ENCODE measurements at places on chromosomes 2 and 18.

DNA sequence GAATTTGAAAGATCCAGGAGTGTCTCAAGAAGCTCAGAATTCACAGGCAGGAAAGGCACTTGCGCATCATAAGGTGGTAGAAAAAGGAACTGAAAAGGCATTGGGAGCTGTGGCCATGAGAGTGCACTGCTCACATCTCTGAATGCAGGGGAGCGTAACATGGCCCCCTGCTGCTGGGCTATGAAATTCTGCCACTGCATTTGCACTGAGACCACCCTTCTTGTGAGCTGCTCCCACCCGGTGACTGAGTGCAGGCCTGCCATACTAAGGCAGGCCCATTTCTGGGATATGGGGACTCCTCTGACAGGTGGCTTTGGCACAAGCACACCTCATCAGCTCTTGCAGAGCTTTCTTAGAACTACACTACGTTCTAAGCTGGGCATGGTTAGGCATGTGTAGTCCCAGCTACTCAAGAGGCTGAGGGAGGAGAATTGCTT lies 25.3 kb upstream of the STARD7 start:
- peak; percentile 37 for DNase-seq

DNA sequence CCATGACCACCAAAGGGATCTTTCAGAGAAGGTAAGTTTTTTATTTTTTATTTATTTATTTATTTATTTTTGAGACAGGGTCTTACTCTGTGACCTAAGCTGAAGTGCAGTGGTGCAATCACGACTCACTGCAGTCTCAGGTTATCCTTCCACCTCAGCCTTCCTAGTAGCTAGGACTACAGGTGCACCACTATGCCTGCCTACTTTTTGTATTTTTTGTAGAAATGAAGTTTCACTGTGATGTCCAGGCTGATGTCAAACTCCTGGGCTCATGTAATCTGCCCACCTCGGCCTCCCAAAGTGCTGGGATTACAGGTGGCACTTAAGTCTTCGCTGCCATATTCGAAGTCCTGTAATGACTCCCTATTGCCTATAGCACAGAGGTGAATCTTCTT lies 342.5 kb downstream of the CYRIA start:
- DNase-seq: no peak

DNA sequence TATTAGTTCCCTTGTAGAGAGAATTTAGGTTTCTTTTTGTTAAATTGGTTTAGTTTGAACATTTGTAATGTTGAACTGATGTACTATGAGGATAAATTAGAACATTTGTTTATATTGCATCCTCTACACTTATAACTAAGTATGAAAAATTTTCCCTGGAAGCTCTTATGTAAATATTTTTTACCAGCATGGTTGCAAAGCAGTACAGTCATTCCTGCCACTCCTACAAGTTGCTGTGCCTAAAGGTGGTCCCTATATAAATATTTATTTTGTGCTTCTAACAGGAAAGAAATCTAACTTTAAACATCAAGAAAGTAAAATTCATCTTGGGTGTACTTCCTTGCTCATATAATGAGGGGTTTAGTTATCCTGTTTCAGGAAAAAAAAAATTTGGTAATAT lies 14.2 kb downstream of the TWSG1 start:
- no peak for DNase-seq

DNA sequence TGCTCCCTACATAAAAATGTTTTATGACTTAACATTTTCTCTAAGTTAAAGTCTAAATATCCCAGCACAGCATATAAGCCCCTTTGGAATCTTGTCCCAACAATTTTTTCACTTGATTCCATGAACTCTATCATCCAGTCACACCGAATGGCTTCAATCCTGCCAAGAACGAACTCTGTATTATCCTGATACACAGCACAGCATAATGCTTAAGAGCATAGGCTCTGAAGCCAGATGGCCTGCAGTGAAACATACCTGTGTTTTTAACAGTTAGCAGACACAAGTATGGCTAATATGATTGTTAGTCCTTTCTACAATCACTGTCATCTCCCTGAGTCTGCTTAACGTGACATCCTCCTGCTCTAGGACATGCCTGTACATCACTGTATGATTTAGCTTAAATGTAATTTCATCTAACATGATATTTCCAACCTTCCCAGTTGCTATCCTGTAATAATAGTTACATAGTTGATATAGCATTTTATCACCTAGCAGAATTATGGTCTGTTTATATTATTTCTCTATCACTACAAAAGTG lies 669.5 kb downstream of the ERBB4 start:
- DNase-seq: no peak

DNA sequence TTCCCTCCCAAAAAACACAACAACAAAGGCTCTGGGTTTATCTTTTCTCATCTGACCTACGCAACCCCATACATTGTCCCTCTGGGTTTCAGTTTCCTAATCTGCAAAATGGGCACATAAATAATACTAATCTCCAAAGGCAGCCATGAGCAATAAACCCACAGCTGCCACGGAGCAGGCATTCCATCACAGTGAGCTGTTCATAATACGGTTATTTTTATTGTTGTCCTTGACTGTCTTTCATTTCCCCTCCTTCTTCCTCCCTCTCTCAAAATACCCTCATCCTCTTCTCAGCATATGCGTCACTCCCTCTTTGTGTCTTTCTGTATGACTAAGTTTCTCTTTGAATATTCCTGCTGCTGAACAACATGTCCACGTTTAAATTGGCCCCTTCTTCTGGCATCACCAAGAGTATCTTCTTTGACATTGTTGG lies 129.8 kb upstream of the CAB39 start:
- DNase-seq: no peak

GRCh38 chr2:40113997-40114396 lies 334.9 kb upstream of the THUMPD2 start:
- DNase-seq: no peak

- DNase-seq: no peak
These were observed 108.2 kb upstream of the KLHL14 start for GRCh38 chr18:32881009-32881408.

DNA sequence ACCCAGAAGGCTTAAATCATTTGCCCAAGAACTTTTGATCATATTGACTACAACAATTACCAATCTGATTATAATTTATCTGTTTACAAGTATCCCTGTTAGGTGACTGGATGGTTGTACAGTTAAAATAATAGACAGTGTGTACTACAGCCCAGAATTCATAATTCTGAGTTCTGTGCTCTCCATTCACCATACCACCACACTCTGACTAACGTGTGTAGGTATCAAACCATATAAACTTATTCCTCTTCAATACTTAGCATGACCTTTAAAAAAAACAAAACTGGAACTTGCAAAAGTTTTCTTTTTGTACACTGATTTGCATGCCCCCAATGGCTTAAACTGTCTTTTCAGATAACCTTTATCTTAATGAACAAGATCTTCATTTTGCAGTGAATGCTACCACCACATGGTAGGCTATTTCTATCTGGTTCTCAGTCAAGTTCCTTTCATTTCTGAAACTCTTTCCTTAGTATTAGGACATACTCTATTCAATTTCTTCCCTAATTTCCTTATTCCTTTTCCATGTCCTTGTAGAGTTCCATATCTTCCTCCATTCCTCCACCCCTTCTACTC lies 50.9 kb downstream of the SOS1 start:
- DNase-seq: no peak

DNA sequence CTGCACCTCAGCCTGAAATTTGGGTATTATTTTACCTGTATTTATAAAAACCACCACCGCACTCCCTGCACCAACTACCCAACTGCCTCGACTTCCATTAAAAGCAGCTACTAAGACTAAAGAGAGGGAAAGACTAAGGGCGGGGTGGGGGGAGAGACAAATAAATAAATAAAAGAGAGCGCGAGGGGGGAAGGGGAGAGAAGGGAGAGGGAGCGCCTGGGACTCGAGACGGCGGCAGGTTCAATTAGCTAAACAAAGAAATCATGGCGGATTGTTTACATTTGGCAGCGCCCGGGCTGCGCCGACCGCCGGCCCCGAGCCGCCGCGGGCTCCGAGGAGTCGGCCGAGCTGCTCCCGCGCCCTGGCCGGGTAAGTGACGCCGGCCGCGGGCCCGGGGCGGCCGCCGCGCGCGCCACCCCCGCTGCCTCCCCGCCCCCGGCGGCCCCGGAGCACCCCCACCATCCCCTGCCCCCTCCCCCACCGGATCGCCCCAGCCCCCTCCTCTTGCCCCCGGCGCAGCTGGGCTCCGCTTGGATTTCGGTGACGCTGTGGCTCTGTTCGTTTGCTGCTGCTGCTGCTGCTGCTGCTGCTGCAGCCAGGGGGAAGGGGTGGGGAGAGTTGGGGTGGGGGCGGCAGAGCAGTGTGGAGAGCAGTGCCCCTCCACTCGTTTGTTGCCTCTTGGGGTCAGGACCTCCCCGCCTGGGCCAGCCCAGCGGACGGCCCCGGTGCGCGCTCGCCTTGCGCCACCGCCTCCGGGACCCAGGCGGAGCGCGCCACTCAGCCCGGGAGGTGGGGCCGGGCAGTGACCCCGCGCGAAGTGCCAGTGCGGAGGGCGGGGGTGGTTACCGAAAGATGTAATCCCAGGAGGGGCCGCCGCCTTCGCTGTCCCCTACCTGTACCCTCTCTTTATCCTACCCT lies 187.2 kb upstream of the FANCL start:
- DNase-seq: no peak

DNA sequence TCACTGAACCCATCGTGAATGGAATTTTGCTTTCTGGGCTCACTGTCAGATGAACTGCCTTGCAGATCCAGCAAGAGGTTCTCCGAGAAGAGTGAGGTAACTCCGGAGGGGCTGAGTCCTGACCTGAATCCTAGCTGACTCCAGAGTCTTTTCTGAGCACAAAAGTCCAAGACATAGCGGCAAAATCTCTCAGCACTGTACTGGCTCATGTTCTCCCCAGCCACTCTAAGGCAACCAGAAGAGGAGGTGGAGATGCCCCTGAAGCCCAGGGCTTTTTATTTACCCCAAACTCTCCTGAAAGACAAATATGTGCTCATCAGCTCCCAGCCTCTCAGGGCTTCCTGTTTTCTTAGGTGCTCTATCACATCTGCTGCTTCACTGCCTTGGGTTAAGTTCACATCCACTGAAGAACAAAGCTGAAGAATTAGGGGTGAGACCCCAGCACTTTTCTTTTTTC lies 221.8 kb downstream of the MREG start:
- no peak for DNase-seq

DNA sequence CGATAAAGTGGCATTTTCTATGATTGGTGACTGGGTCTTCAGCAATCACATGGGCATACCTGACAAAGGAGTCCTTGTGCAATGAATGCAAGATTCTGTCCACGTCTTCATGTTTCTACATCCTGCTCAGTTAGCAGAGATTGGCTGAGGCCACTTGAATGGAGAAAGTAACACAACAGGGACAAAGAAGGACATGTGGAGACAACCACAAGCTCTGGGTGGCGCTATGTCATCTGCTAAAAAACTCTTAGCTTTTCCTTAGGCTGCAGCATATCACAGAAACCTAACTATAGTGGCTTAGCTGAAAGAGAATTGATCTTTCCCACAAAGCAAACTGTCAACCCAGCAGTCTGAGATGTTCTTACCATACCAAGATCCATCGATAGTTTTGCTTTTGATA lies 1109.7 kb downstream of the SOCS6 start:
- DNase-seq: no peak

- peak; percentile 2 for DNase-seq
These were observed 76.9 kb downstream of the NDUFA10 start for GRCh38 chr2:239948100-239948881.

DNA sequence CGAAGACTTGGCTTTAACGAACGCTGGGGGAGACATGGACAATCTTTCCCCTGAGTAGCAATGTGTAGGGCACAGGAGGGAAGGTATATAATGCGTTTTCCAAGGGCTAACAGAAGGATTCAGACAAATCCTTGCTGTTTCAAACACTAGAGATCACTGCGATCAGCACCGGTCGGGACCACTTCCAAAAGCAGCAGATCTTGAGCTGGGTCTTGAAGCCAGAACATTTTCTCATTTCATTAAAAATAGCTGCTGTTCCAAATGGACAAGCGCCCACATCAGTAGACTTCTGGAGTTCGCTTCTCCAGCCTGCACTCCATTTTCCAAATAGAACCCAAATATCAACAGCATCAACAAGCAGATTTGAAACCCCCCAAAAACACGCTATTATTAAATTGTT lies 65.1 kb upstream of the MAPRE2 start:
- no peak for DNase-seq

- no peak for DNase-seq
These were observed 184.8 kb downstream of the PRKCE start for GRCh38 chr2:45836316-45836715.

GRCh38 chr2:41940745-41941063 lies 107.1 kb upstream of the PKDCC start:
- DNase-seq: no peak

GRCh38 chr2:108604196-108604595 lies 69.9 kb downstream of the LIMS1 start:
- DNase-seq: no peak

DNA sequence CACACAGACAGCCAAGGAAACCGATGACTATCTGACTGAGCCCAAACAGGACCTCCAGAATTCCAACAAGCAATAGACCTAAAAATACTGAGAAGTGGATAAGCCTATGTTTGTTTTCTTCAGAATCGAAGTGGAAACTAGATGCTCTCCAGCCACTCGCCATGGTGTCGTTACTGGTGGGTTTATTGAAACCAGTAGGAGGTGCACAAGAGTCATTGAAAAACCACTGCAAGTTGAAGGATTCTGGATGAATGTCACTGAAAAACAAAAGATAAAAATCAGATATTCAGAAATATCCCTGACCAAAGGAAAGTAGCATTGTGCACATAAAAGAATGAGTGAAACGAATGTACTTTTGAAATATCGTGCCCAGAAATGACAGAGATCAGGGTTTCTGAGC lies 15.3 kb downstream of the TM4SF20 start:
- no peak for DNase-seq

DNA sequence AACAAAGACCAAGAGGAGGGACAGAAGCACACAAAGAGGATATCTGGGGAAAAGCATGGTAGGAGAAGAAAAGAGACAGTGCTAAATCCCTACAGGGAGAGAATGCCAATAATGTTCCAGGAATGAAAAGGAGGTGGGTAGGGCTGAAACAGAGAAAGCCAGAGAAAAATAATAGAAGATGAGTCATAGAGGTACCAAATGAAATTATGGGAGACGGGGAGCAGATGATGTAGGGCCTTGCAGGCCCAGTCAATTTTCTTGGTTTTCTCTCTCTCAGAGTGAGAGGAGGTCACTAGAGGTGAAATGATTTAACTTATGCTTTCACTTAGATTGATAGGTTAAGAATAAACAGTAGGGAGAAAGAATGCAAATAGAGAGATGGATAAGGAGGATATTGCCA lies 61.5 kb downstream of the RPRM start:
- no peak for DNase-seq

- no peak for DNase-seq
These were observed 294.7 kb upstream of the EPAS1 start for GRCh38 chr2:46002507-46002883.

- DNase-seq: no peak
These were observed 51.1 kb downstream of the CAPN13 start for GRCh38 chr2:30756051-30756719.

DNA sequence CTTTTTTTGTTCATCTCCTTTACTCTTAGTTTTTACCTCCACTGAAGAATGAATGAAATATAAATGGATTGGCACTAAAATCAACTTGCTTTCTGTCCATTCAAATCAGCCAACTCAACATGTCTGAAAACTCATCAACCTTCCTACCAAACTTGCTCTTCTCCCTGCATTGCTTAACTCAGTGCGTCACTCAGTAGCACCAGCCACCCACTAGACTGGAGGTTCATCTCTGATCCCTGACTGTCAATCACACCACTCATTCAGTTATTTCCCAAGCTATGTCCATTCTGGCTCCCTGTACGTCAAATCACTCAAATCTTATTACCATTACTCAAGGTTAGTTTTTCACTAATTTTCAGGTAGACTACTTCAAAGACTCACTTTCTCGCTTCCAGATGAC lies 75.2 kb upstream of the RBMS1 start:
- no peak for DNase-seq

Measured in activated B cell treated with CpG ODN at 0.5 μM for 24 hours (primary cell).